ENCODE measurements at places on chromosomes 16 and 17.
A peak's percentile ranks its signal among the peaks of the same experiment; 100 is the strongest.

- peak; percentile 45 for DNase-seq
Measured at GRCh38 chr17:10295728-10296343, 77.0 kb downstream of the MYH13 start.

DNA sequence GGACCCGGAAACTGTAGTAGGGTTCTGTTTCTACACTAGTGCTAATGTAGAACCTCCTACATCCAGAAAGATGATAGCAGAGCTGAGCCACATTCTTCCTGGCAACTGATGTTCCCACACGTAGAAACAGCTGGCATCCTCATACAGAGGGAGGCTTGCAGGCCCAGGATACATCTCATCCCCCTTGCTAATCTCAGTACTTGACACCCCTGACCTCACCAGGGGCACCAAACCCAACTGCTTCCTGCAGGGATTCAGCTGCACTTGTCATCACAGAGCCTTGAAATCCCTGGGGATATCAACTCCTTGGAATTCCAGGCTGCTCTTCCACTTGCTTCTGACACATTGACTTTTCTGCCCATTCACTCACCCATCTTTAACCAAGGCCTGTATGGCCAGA is 75.2 kb upstream of the HSBP1 start:
- DNase-seq = no peak

DNA sequence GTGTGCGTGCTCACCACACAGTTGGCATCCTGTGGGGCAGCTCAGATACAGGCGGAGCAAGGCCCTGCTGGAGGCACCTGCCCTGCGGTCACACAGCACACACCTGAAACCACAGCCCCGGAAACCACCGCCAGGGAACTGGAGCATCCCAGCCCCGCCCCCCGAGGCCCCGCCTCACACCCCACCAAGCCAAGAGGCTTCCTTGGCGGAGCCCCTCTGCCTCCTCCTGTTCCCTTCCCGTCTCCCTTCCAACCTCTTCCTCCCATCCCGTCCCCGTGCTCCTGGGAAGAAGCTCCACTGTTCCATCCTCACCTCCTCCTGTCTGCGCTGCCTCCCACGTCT is 205.5 kb downstream of the NTN1 start:
- peak; percentile 68 for DNase-seq

DNA sequence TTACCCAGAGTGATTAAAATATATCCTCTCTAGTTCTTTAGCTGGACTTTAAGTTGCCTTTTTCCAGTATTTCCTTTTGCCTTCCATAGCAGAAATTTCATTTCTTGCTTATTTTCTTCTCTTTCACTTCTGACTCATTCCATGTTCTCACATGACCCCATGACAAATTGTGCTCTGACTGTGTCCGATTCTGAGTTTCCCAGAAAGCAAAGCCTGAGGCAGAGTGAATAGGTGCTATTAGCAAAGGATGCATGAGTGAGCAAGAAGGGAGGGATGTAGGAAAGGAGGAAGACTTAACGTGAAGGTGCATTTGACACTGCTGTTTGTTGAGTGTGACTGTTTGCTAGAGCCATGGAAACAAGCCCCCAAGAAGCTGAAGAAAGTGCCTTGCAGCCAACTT is 82.6 kb upstream of the CNTNAP4 start:
- DNase-seq = no peak

GRCh38 chr16:86227041-86227440 is 283.3 kb upstream of the FOXF1 start:
- no peak for DNase-seq

- no peak for DNase-seq
Measured at GRCh38 chr16:88368994-88369393, 13.8 kb upstream of the ZNF469 start.

GRCh38 chr16:84229471-84229870 is 10.3 kb downstream of the KCNG4 start:
- no peak for DNase-seq

DNA sequence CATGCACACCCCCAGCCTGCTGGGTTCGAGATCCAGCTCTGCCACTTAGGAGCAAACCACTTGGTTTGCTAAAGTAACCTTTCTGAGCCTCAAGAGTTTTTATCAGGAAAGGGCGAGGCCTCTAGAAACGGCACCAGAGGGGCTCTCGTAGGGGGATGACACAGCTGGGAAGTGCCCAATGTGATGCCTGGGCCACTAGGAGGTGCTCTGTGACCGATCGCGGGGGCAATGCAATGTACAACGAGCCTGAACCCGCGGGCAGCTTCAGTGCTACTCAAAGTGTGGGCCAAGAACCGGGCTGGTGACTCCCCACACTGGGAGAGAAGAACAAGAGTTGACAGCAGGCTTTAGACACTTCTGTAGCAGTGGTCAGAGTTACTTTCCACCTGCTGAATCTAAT is 9.4 kb downstream of the C16orf89 start:
- peak; percentile 71 for DNase-seq

GRCh38 chr17:27456681-27457359 is 572 bp downstream of the KSR1 start:
- DNase-seq = peak; percentile 34

Measured in activated naive CD4-positive, alpha-beta T cell treated with anti-CD3 and anti-CD28 coated beads, Interleukin-2, amount 10 ng/mL, durations not matched to agents 7 days and 5 days (primary cell).